ENCODE measurements at places on chromosomes 4 and X.

DNA sequence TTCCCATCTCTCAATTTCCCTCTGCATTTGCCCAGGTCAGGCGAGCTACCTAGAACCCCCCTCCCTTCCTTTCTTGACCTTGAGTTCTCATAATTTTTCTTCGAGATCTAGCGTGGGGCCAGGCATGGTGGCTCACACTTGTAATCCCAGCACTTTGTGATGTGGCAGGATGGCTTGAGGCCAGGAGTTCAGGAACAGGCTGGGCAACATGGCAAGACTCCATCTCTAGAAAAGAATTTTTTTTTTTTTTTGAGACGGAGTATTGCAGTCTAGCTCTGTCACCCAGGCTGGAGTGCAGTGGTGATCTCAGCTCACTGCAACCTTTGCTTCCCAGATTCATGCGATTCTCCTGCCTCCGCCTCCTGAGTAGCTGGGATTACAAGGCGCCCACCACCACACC, 4.5 kb upstream of the PORCN start:
- no peak for DNase-seq

GRCh38 chrX:155005190-155005589, 17.3 kb downstream of the F8 start:
- DNase-seq: no peak

GRCh38 chrX:72399816-72400215, 94.1 kb upstream of the CITED1 start:
- DNase-seq: no peak

DNA sequence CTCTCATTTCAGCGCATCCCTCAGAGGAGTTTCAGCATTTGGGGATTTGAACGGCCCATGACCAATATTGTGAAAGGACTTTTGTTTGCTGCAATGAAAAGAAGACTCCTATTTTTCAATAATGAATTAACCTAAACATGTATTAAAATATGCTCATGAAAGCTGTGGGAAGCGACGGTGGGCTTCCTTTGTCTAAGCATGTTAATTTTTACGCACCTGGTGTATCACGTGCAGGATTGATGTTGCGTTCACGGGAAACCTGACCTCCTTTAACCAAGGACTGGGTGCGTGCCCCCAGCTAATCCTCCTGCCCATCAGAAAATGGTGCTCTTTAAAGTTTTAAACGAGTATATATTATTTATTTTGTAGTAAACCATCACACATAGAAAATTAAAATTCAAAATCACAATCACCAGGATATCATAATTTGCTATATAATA, 590 bp upstream of the CCDC110 start:
- DNase-seq: no peak

- no peak for DNase-seq
Observed at GRCh38 chr4:15078682-15079642, 76.7 kb downstream of the CPEB2 start.

- DNase-seq: no peak
Observed at GRCh38 chrX:134526399-134526798, 66.4 kb downstream of the HPRT1 start.

GRCh38 chr4:108502356-108502755, 118.0 kb upstream of the RPL34 start:
- no peak for DNase-seq

DNA sequence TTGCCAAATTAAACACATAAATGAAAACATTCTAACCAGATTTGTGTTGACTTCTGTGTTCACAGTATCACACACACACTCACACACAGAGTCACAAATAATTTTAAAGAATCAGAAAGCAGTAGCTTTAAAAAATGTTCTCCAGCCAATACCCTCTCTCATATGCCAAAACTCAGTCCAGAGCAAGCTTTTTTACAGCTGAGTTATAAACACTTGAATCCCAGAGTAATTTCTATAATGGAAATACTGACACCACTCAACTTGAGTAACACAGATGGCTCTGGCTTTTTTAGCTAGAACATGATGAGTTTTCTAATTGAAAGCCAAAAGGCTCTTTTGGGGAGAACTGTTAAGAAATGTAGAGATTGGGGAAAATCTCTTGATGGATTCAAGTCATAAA, 100.8 kb downstream of the DOCK11 start:
- no peak for DNase-seq

GRCh38 chr4:149708513-149709130, 107.0 kb downstream of the IQCM start:
- DNase-seq: peak; percentile 19

DNA sequence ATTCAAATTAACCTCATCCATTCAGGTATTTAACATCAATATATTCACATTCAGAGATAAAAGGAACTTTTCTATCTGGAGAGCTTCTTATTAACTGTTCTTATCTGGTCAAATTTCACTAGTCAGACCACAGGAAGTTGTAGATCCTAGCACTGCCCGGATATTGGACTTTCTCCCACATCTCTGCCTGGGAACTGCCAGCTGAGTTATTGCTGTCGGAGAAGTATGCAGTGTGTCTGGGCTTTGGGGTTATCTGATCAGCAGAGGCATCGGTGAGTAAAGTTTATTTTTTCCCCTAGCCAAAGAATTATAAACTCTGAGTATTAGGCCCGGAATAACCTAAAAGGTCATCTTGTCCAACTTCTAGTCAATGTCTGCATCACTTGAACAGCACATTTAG, 45.1 kb downstream of the OR13H1 start:
- DNase-seq: no peak

DNA sequence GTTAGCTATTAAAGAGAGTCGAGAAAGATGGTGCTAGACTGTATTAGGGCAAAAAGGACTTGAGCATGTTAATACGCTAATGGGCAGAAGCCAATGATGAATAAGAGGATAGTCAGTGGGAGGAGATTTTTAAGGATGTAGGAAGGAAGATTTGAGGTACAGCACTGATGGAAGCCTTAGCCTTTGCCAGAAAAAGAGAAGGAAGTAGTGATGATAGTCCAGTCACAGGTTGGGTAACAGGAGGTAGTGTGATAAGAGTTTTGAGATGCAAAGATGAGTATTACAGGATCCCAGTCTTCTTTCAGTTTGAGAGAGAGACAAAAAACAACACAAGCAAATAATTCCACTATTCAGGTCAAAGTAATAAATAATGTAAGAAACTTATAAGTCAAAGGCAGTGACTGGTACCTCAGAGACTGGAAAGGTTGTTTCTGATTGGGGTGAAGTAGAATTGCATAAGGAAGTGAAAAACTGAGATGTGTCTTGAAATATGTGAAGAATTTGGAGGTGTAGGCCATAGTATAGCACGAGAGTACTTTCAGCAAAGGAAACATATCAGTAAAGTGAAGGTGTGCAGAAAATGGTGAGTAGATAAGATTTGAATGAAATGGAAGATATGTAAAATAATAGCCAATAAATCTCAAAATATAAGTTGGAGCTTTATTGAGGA, 22.1 kb upstream of the NDNF start:
- DNase-seq: no peak
